Stimulated activated CD4-positive, alpha-beta T cell treated with anti-CD3 and anti-CD28 coated beads, Interleukin-15, amount 100 ng/mL, for 1 hour (primary cell): ENCODE measurements at places on chromosomes 1 and 21.

DNA sequence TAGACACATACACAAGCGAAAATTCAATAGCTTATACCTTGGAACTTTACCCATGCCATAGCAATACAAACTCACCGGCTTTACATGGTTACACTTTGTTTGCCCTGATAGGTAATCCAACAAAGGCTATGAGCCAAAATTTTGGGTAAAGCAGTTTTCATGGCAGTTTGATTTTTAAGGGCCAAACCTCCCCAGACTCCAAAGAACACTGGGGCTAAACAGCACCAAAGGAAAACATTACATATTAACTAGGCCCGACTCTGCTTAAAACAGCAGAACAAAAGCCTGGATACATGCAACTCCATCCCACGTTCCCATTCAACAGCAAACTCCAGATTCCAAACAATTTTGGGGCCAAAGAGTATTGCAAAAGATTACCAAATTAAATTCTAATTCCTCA, 4.4 kb upstream of the TMEM125 start:
- no peak for DNase-seq

- DNase-seq: no peak
Measured at GRCh38 chr21:29678626-29679025, 261.2 kb downstream of the GRIK1 start.

DNA sequence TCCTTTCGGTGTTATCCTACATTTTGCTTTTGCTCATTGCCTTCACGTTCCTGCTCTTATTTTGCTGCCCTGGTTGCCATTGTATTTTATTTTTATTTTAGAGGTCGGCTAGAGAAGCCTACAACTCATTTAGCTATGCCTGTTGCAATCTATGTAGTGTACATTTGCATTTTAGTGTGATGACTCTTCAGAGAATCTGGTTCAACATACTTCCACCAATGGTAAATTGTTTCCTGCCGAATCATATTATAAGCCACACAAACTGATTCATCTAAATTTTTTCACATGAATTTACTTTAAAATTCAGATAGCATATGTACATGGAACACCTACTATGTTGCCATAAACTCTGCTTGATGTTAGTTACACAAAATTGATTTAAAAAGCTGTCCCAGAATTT, 1596.9 kb downstream of the PLA2G4A start:
- no peak for DNase-seq

GRCh38 chr1:27047914-27048313, 35.3 kb upstream of the TENT5B start:
- DNase-seq: no peak

GRCh38 chr1:22123901-22124404, 18.9 kb downstream of the WNT4 start:
- DNase-seq: no peak

- no peak for DNase-seq
Measured at GRCh38 chr21:45454926-45455673, 50.1 kb downstream of the COL18A1 start.

- no peak for DNase-seq
Measured at GRCh38 chr1:182682898-182683501, 1.4 kb downstream of the RGS8 start.

- DNase-seq: no peak
Measured at GRCh38 chr1:109025694-109026093, 16.2 kb downstream of the WDR47 start.

DNA sequence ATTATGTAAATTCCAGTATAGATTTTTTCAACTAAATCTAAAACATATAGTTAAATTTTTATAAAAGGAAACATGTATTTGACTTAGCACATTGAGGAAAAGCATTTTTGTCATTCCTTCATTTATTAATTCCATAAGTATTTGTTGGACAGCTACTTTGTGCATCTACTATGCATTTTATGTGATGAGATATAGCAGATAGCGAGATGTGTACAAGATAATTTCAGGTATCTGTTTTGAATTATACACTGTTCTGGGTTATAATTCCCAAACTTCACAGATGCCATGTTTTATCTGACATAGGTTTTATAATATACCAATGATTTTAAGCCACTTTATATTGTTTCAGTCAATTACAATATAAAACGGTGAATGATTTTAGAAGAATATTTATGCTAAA, 398.7 kb downstream of the USH2A start:
- DNase-seq: no peak

- DNase-seq: no peak
Measured at GRCh38 chr1:116902723-116903383, 6.9 kb upstream of the PTGFRN start.

DNA sequence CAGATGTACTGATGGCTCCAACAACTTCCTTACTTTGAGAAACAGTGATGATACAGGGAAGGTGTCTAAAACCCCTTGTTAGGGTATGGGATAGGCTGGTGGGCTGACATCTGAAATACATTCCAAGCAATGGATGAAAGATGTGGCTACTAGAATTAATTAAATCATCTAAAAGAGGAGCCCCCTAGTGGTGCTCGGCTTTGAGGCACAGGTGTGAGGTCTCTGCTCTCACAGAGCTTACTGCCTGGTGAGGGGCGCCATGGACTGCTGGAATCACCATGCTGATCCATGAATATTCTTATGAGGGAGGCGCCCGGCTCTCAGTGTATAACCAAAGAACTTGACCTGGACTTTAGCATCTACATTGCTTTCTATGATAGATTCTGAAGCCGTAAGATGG, 48.5 kb downstream of the GNG4 start:
- DNase-seq: no peak

DNA sequence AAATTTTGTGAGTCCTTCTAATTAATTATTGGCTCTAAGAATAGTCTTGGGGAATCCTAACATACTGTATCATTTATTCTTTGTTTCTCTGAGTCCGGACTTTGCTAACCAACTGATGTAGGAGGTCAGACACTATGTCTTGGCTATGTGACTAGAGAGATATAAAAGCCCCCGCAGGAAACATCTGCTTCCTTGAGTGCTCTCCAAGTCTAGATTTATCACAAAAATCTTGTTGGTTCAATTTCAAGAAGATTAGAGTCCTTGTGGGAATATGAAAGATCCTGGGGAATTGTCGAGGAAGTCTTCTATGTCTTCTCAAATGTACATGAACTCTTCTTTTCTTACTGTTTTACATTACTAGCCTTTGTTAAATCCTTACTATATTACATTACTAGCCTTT, 1712.5 kb downstream of the NCAM2 start:
- no peak for DNase-seq

- no peak for DNase-seq
Measured at GRCh38 chr1:94067196-94067595, 53.8 kb downstream of the ABCA4 start.

- DNase-seq: no peak
Measured at GRCh38 chr21:31766899-31767298, 35.0 kb upstream of the SCAF4 start.

- no peak for DNase-seq
Measured at GRCh38 chr21:29350246-29350779, 51.6 kb downstream of the BACH1 start.

GRCh38 chr1:226558036-226558650, 9.6 kb downstream of the STUM start:
- no peak for DNase-seq

DNA sequence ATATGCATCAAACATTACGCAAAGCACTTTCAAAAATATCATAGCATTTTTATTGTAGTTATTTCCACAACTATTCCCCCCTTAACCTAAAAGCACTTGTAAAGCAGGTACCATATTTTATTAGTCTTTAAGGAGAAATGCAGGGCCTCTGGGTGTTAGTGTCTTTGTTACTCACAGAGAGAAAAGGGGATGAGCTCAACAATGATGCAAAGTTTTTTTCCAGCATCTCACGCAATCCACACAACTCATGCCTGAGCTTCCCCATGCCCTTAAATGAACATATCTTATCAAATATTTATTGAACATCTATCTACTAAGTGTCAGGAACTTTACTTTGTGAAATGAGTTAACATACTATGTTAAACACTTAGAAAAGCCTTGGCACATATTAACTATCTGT, 50.6 kb downstream of the BEND5 start:
- no peak for DNase-seq

- no peak for DNase-seq
Measured at GRCh38 chr1:229845410-229846138, 219.5 kb downstream of the URB2 start.

DNA sequence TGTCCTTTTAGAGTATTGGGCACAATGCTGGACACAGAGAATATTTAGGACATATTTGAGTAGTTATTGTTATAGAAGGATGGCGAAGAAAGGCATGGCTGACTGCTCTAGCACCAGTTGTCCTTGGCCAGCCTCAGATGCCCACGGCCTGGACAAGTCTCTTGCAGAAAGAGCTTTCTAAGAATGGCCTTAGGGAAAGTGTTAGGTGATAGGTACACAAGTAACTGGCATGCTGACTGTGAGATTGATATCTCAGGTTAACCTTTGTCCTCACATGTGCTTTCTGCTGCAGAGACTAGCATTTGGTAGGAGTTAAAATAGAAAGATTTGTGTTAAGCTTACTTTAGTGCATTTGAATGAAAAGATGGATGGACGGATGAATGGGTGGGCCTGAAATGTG, 10.1 kb downstream of the SFT2D2 start:
- DNase-seq: no peak

DNA sequence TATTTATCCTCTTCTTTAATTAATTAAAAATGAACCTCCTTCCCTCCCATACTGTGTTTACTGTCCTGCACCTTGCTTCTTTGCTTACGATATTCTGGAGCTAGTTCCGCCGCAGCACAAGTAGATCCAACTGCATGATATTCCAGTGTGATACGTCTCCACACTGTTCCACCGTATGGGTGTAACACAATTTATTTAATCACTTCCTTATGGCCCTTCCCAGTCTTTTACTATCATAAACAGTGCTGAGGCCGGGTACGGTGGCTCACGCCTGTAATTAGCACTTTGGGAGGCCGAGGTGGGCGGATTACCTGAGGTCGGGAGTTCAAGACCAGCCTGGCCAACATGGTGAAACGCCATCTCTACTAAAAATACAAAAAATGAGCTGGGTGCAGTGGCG, 25.7 kb downstream of the CNST start:
- no peak for DNase-seq

DNA sequence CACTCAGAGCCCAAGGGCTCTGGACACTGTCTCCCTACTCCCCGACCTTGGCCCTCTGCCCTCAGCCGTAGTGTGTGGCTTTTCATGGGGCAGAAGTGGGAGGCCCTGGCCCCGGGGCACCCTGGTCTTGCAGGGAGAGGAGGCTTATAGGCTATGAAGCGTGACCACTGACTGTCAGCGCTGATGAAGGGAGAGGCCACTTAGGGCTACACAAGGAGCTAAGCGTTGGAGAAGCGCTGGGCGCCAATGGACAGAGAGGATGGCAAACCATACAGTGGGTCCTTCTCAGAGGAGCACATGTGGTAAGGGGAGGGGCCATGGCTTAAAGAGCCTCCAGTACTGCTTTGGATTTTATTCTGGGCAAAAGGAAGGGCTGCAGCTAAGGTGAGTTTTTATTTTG, 7.9 kb downstream of the CRABP2 start:
- no peak for DNase-seq

- no peak for DNase-seq
Measured at GRCh38 chr1:160149716-160150115, 1.7 kb upstream of the ATP1A4 start.

GRCh38 chr1:48560577-48560976, 88.6 kb upstream of the SPATA6 start:
- no peak for DNase-seq

DNA sequence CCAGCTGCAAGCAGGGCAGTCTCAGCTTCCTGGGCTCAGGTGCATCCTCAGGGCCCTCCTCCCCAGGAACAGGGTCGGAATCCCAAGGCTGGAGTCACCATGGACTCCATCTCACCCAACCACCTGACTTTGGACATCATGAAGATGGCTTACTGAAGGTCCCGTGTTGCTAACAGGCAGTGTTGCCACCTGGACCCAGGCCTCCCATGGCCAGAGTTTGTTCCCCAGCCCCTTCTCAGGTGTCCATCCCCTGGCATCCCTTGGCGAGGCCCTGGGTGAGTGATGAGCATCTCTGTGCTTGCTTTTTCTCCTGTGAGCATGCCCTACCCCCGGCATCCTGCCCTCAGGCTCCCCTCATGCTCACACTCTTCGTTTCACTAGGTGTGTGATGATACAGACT, 101.7 kb upstream of the EDN2 start:
- no peak for DNase-seq

DNA sequence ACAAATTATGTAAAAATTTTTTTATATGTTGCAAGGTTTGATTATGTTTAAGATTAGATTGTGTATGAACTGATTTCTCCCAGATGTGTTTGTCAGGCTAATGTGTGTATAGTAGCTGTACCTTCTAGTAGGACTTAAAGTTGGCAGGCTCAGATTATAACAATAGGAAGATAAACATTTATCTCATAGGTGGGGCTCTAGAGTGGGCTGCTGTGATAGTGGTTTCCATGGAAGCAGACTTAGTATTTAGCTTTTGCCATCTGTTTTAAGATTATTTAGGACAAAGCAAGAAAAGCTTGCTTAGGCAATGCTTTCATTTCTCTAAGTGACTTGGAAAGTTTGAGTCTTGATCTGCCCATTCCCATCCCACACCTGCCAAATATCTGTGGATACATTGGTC, 187.7 kb upstream of the CACYBP start:
- DNase-seq: no peak

GRCh38 chr1:213962508-213962907, 25.3 kb upstream of the PROX1 start:
- no peak for DNase-seq

DNA sequence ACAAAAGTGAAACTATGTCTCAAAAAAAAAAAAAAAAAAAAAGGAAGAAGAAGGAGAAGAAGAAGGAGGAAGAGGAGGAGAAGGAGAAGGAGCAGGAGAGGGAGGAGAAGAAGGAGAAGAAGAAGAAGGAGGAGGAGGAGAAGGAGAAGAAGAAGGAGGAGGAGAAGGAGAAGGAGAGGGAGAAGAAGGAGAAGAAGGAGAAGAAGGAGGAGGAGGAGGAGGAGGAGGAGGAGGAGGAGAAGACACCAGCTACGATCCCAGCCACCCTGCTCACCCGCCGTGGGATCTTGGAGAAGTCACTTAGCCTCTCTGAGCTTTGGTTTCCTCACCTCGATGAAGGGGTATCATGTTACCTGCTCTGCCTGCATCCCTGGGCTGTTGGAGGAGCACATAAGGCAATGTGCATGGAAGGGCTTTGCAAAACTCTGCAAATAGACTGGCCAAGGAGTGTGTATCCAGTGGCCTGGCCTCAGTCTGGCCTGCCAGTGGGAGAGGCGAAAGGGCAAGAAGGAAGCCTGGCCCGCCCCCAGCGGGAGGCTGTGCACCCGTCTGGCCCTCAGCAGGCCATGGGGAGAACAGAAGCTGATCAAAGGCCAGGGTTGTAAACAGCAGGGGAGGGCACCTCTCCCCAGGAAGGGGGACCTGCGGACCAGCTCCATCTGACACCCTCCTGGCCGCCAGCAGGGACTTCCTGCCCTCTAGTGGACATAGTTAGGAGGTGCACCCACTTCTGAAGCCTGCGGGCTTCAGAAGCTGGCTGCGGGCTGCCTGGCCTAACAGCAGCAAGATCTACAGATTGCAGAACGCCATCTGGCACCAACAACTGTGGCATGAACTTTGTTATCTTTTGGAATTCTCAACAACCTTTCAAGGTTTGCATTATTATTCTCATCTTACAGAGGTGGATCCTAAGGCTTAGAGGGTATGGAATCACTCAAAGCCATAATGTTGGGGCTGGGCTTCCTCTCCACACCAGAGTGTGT, 19.2 kb upstream of the CDK18 start:
- DNase-seq: peak; percentile 27
